Activated naive CD4-positive, alpha-beta T cell treated with Interleukin-2 at 50 U/mL for 16 hours (primary cell): ENCODE measurements at places on chromosomes 4 and X.

- DNase-seq = no peak
Observed at GRCh38 chrX:131257367-131257766, 31.7 kb downstream of the IGSF1 start.

- no peak for DNase-seq
Observed at GRCh38 chr4:109051054-109051453, 251.4 kb downstream of the COL25A1 start.

GRCh38 chr4:78320349-78320935, 231.1 kb upstream of the ANXA3 start:
- no peak for DNase-seq

DNA sequence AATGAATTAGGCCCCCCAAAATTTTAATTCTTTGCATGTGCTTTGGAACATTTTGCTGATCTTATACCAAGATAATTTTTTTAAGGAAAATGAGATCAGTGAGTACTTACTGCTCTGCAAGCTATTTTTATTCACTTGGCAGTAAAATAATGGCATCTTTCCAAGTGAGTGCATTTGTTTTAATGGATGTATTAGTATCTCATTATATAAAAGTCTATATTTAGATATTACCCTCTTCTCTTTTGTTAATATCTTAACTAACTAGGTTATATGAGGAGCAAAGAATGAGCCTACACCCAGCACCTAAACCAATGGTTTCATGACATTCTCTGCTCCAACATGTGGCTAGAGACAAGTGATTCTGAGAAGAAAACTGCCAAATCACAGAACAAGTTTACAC, 21.1 kb upstream of the ARAF start:
- no peak for DNase-seq

- DNase-seq = no peak
Observed at GRCh38 chr4:128871948-128872347, 62.4 kb downstream of the JADE1 start.

DNA sequence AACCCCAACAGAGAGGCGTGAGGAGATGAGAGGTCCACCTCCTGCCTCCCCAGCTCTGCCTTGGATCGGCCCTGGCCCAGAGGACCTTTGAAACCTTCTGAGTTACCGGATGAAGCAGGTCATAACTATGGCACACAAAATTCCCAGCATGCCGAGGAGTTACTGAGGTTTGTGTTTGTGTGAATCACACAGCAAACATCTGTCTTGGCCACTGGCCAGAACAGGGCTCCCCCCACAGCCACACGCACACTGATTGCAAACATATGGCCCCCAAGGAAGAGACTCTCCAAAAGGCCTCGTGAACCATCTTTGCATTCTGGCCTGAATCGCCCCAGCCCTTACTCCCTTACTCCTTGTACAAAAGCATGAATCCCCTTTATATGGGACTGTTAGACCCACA, 18.9 kb downstream of the RPS4X start:
- no peak for DNase-seq

DNA sequence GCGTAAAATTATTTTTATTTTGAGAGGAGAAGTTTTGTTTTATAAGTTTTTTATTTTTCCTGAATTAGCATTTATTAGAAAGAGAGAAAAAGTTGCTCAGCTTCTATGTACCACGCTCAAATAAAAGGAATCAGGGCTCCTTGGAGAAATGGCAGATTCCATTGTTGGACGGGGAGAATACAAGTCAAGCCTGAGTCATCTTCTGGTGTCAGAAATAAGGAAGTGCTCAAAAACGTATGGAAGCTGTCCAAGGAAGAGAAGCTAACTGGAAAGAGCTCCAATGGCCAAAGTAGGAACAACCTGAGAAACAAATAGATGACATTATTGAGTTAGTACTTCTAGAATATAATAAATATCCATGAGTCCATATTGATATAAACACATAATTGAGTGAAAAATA, 89.3 kb upstream of the NEIL3 start:
- no peak for DNase-seq

- DNase-seq = no peak
Observed at GRCh38 chr4:80788798-80789197, 241.7 kb upstream of the BMP3 start.

- no peak for DNase-seq
Observed at GRCh38 chr4:10738826-10739489, 54.4 kb upstream of the CLNK start.

GRCh38 chrX:124887572-124887971, 432.1 kb upstream of the TEX13C start:
- no peak for DNase-seq

GRCh38 chr4:37882665-37883296, 8.1 kb upstream of the TBC1D1 start:
- DNase-seq = no peak

GRCh38 chr4:8538703-8539567, 41.3 kb upstream of the GPR78 start:
- no peak for DNase-seq

DNA sequence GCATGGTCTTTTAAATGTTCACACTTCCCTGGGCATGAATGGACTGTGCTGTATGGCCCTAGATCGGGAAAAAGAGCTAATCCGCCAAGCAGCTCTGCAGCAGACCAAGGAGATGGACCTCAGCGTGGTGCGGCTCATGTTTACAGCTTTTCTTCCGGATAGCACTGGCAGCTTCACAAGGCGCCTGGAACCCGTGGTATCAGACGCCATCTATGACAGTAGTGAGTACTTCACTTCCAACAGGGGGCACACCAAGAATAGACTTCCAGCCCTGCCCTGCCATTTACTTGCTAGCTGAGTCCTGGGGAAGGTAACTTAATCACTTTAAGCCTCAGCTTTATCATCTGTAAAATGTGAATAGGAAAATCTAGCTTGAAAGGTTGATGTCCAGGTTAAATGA, 77.7 kb downstream of the NFKB1 start:
- DNase-seq = no peak

GRCh38 chr4:39682138-39682537, 15.8 kb upstream of the UBE2K start:
- no peak for DNase-seq

DNA sequence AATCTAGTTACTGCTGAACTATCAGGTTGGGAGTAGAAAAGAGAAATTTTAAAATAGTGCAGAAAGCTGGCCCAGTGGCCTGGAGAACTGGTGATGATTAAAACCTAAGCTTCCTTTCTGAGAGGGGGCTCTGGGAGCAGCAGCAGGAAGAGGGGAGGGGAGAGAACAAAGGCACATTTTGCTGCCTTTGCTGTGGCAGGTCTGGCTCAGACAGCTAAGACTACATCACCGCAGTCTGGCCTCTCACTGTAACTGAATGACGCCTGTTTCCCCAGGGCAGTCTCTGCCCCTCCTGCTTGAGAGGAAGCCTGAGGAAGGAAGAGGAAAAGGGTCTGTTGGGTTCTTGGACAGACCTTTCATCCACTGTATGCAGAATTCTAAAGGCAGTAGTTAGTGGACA, 148.5 kb downstream of the FRAS1 start:
- no peak for DNase-seq

GRCh38 chr4:158068068-158068467, 104.8 kb downstream of the GASK1B start:
- DNase-seq = no peak

GRCh38 chr4:52164116-52164515, 113.0 kb downstream of the SPATA18 start:
- DNase-seq = no peak

DNA sequence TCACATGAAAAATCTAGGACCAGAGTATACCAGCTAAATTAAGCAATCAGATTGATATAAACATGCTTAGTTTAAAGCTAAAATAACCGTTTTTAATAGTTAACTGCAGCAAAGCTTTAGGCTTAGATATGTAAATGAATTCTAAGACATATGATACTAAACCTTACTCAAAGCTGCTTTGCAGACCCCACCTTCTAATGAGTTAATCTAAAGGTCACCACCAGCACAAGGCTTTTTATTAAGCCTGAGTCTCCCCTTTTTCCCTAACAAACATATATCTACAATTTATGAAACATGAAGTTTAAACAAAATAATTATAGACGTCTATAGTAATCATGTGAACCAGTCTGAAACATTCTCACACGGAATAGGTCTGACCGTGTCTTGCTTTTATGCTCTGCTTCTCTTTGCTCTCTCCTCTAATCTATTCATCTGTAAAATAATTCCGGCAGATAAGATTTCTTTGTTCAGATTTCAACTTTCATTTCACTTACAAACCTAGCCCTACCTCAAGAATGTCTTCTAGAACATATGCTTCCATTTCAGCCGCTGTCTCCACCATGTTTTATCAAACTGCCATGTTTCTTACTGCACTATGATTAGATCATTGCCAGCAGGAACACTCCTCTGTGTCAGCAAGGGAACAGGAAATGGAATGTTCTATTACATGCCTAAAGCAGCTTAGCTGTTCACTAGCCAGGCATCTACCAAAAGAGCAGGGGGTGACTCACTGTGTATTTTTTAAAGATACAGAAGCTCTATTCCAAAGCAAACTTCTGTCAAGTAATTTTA, 35.9 kb downstream of the ANKRD17 start:
- peak; percentile 42 for DNase-seq

DNA sequence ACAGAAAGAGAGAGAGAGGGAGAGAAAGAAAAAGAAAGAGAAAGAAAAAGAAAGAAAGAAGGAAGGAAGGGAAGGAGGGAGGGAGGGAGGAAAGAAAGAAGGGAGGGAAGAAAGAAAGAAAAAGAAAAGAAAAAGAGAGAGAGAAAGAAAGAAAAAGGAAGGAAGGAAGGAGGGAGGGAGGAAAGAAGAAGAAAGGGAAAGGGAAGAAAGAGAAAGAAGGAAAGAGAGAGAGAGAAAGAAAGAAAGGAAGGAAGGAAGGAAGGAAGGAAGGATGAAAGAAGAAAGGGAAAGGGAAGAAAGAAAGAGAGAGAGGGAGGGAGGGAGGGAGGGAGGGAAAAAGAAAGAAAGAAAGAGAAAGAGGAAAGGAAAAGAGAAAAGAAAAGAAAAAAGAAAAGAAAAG, 10.8 kb downstream of the OPHN1 start:
- DNase-seq = no peak

DNA sequence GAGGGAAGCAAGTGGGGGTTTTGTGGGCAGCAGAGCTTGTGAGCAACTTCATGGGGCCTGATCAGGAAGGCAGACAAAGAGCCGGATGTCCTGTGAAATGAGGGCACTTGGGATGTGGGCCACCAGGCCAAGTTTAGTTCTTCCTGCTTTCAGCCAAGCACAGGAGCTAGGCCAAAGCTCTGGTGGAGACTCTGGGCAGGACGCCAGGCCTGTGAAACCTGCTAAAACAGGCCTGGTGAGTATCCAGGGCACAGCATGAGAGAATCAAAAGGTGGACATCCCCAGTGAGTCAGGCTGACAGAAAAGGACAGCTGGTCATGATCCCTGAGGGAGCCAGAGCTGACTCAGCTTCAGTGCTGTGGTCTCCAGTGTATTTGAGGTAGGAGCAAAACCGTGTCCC, 95.7 kb downstream of the NPNT start:
- DNase-seq = no peak

DNA sequence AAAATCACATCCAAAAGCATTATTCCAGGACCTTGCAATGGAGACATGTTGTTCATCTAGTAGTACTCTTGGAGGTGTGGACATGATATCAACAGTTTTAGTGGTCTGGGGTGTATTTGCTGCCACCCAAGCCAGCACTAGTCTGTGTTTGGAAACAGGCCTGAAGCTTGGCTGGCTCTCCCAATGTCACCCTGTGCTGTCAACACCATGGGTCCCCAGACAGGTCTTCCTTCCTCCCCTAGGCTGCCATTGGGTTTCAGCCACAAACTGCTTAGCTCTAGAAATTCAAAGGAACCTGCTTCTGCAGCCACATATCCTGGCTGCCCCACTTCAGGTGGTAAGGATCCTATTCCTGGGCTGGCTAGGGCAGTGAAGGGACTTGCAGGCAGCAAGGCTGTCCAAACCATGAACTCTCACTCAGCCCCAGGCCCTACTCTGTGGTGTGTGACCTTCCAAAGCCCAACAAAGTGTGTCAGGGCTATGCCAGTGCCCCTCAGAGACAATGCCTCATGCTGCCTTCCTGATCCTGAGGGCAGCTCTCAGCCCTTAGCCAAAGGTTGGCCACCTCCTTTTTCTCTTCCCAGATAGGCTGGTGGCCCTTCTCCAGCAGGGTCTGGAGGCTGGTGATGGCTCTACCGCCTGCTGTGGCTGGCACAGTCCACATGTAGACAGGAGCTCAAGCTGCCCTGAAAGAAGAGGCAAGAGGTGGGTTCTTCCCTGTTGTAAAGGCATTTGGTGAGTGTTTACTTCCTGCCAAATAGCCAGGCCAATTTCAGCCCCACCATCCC, 18.3 kb downstream of the AMER1 start:
- no peak for DNase-seq

DNA sequence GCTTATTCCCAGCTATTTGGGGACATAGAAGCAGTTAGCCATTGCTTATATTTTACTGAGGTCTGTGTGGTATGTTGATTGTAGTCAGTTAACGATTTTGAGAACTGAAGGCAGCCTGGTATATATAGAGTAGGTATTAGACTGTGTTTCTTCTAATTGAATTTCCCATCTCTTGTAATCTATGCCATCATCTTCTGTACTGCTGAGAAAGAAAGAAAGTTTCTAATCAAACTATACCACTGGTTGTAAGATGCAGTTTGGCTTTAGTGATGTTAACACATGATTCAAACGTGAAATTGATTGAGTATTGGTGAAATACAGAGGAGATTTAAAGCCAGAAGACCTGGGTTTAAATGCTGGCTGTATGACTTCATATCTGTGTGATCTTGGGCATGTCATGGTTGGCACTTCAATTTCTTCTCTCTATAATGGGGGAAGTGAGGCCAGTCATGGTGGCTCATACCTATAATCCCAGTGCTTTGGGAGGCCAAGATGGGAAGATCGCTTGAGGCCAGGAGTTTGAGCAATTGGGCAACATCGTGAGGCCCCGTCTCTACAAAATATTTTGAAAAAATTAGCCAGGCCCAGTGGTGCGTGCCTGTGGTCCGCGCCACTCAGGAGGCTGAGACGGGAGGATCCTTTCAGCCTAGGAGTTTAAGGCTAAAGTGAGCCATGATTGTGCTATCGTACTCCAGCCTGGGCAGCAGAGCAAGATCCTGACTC, 11.6 kb downstream of the HTT start:
- no peak for DNase-seq

DNA sequence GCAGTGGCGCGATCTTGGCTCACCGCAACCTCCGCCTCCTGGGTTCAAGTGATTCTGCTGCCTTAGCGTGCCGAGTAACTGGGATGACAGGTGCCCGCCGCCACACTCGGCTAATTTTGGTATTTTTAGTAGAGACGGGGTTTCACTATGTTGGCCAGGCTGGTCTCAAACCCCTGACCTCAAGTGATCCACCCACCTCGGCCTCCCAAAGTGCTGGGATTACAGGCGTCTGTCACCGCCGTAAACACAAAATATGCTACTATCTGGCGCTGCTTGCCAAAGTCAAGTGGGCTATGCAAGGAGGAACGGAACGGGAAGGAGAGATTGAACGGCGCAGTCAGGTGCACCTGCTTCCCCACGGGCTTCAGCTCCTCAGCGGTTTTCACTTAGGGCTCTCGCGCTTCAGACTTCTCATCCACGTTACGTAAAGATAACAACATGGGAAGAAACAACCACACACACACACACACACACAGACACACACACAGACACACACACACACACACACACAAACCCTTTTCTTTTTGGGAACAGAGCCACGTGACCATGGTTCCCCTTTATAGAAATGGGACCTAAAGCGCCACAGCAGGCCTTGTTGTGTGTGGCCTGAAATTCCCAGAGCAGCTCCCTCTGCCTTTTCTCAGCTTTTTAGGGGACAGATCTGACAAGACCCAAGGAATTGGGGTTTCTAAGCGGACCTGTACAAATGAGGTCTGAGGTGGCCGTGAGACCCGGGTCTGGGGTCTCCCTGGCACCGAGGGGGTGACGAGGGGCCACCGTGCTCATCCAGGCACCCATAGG, 1.5 kb downstream of the P2RY8 start:
- peak; percentile 72 for DNase-seq
